Panc1 (cell line): ENCODE measurements at places on chromosomes 16 and 17.

GRCh38 chr17:8904686-8905085, 37.2 kb upstream of the PIK3R6 start:
- no peak for DNase-seq

GRCh38 chr16:87098976-87099720, 218.0 kb downstream of the C16orf95 start:
- no peak for DNase-seq

GRCh38 chr16:58511933-58512815, 3.1 kb upstream of the SETD6 start:
- no peak for DNase-seq

DNA sequence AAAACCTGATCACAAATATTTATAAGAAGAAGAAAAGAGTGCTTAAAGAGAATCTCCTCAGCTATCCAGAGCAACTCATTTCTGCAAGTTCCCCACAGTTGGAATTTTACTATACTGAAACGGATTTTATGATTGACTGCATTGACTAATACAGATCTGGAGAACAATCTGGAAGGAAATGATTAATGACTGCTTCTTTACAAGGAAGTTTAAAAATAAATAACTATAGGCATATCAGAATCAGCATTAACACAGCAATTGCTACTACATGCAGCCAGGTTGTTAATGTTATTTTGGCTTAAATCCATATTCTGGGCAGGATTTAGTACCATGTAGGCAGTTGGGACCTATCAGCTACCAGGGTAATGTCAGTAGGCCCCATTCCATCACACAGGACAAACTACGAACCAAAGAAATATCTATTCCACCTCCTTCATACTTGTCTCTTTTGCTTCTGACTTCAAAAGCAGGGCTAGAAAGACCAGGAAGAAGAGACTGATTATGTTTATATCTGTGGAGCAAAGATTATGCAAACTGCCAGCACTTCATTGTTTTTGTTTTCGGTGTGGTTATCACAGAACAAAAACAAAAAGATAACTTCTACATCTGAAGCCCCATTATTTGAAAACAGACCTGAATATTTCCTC, 3.9 kb downstream of the SKAP1 start:
- DNase-seq: no peak
